Stimulated activated CD4-positive, alpha-beta T cell treated with anti-CD3 and anti-CD28 coated beads, Interleukin-4, amount 100 ng/mL, for 4 hours (primary cell): ENCODE measurements at places on chromosomes 3 and 15.

DNA sequence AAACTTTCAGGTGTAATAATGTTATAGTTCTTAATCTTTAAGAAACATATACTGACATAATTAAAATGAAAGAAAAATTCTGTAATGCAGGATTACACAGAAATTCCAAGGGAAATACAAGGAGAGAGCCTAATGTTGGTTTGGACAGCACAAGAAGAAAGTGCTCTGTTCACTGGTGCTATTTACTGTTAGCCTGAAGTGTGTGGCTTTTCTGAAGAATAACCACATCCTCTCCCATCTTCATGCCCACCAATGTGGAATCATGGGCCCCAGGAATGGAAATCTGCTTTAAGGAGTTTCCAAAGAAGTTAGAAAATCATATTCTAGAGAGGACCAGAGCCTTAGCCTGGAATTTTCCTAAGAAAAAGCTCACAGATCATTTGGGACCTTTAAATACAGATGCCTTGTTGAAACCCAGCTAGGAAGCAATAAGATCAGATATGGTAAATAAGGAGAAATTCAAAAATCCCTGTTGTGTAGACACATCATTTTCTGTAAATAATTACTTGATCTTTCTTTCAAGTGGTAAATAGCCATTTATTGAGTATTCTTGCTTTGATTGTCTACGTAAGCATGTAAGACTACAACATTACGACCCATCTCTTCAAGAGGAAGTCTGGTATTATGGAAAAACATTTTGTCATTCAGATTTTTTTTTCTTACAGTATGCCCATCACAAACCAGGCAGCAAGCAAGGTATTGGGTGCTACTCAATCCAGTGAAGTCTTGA, 10.3 kb upstream of the USP50 start:
- no peak for DNase-seq

DNA sequence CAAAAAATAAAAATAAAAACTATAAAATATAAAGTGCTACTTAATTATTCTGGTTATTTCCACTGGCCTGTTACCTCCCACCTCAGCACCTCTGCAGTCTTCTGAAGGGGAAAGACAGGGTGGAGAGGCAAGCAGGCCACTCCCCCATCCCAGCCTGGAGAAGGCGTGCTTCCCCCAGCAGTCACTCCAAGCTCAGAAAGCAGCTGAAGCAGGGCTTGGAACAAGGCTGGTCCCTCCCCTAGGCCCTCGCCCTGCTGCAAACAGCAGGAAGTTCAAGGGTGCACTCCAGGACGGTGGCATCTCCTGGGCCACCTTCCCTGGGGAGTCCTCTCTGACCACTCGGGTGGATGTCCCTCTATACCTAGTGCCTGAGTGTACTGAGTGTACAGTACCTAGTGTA, 21.4 kb downstream of the CACNA2D2 start:
- no peak for DNase-seq

DNA sequence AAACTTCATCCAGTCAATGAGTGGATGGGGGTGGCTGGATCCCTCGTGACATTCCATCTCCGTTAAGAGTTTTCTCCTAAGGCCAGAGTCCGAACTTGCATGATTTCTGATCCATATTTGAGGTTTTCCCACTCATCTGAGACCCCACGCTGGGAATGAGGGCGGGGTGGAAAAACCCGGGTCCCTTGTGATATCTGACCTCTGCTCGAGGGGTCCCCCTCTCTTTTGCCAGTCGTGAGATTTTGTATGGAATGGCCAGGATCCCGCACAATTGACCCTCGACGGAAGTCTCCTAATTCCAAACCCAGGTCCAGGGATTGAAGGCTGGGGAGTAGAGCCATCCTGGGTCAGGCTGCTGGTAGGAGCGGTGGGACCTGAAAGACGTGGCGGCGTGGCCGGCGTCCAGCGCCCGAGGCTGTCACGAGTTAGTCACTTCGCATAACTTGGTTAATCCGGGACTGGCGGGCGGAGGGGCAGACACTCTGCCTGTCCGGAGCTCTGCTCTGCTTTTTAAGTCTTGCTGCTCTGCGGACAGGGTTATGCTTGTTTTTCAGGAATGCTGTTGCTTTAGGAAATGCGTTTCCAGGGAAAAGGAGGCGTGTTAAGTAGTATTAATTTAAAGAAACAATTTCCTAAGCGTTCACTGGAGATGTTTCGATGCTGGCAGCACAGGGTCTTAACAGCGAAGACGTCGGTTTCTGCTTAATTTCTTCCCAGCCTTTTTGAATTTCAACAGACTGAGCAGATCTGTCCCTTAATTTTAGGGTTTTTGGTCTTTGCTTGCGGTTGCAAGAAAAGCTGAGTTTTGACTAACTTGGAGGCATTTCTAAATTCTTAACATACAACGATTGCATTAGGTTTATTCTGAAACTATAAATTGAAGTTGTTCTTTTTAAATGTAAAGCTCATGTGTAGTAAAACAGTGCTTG, 69.7 kb upstream of the LRRFIP2 start:
- DNase-seq, result peak; percentile 18

DNA sequence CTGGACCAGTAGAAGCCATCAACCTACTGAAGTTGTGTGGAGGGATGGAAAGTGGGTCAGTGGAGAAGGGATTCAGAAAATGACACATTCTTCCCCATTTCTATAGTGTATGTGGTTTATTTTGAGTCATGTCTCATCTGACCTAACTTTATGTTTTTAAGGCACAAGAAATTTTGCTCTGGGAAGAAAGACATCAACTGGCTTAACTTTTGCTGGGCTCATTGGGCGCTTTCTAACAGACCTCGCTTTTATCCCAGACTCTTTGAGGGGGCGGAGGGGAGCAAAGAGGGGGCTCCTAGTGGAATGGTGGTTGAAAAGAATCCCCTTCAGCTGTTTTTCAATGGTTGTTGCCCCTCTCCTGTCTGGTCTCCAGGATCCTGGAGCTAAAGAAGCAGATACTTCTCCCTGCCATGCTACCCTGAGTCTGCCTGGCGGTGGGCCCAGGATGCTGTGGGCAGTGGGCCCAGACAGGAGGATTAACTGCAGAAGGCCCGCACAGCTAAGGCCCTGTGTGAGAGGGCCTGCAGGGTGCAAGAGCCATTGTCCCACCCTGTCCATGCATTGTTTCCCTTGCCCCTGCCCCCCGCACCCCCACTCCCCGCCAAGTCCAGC, 14.5 kb downstream of the CSRNP1 start:
- no peak for DNase-seq

DNA sequence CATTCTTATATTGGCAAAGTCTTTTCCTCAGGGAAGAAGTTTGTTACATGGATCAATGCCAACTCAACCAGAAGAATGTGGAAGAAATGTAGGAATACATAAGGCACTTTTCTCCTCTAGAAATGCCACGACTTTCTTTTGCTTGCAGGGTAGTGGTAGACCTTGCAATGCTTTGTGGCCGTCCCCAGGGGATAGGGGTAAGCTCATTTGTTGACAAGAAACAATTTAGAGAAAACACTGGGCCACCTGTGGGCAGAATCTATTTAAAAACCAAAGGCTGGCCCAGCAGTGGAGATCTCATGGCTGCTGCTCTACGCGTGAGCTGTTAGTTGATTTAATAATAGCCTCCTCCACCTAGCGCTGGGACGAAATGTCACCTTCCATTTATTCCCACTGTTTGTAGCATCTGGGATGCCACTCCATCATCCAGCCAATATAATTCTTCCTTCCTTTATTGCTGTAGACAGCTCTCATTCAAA, 64.6 kb upstream of the PFN2 start:
- DNase-seq, result no peak

DNA sequence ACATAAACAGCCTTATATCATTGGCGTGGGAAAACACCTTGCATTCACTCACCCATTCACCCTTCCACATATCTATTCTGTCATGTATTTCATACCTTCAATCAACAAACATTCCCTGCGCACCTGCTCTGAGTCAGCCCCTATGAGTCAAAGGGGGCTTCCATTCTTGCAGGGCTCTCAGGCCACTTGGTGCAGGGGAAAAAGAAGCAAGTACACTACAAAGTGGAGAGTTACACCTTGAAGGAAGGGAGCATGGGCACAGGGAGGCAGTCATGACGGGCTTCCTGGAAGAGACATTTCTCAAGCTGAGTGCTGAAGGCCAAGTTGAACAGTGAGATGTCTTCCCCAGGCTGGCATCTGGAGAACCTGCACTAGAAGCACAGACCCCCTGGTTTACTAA, 4.6 kb upstream of the AMOTL2 start:
- DNase-seq, result no peak

- DNase-seq, result no peak
These were observed 18.4 kb upstream of the CMTM7 start for GRCh38 chr3:32373276-32373675.

GRCh38 chr3:189702066-189702646, 71.0 kb downstream of the TP63 start:
- no peak for DNase-seq

GRCh38 chr3:197953881-197954280, 3.9 kb downstream of the RPL35A start:
- no peak for DNase-seq

DNA sequence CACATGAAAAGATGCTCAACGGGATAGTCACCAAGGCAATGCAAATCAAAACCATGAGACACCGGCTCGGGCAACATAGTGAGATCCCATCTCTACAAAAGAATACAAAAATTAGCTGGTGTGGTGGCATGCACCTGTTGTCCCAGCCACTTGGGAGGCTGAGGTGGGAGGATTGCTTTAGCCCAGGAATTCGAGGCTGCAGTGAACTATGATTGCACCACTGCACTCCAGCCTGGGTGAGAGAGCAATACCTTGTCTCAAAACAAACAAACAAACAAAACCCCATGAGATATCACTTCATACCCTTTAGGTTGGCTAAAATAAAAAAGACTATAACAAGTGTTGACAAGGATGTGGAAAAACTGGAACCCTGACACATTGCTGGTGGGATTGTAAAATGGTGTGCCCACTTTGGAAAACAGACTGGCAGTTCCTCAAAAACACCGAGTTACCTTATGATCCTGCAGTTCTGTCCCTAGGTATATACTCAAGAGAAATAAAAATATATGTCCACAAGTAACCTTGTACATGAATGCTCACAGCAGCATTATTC, 3.8 kb upstream of the PPARG start:
- no peak for DNase-seq

DNA sequence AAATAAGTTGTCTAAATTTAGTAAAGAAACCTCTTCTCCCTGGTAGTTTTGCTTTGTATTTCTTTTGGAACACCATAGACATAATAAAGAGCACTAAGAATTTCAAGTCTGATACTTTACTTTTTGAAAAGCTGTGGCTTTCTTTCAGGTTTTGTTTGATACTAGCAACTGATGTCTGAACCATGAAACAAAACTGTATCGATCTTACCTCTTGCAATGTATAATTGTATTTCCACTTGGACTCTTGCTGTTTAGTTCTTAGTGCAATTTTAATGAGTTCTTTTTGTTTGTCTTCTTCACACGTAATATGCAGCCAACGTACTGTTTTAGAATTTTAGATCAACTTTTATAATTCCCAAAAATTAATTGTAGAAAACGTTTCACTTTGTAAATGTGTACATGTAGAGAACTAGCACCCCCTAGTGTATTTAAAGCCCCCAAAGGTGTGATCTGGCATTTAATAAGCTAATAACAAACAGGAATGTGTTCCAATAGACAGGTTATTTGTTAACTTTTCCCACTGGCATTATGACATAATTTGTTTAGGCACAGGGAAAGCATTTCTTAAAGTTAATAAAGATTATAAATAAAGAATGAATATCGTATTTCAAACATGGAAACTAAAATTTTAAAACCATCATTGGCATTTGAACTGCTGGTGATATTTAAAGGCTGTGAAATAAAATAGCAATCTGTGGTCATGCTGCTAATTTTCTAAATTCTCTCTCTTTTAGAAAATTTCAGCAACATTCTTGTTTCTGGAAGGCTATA, 289.1 kb upstream of the DNAJC19 start:
- DNase-seq, result no peak

DNA sequence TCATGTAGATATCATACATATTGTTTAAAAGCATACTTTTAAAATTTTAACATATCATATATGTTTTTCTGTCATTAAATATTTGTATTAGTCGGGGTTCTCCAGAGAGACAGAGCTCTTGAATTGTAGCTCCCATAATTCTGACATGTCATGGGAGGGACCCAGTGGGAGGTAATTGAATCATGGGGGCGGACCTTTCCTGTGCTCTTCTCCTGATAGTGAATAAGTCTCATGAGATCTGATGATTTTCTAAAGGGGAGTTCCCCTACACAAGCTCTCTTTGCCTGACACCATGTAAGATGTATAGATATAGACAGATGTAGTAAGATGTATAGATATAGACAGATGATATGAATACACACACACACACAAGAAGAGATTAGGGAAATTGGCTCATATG, 161.2 kb upstream of the ABI3BP start:
- no peak for DNase-seq

GRCh38 chr3:101484805-101485620, 28.0 kb downstream of the SENP7 start:
- no peak for DNase-seq

DNA sequence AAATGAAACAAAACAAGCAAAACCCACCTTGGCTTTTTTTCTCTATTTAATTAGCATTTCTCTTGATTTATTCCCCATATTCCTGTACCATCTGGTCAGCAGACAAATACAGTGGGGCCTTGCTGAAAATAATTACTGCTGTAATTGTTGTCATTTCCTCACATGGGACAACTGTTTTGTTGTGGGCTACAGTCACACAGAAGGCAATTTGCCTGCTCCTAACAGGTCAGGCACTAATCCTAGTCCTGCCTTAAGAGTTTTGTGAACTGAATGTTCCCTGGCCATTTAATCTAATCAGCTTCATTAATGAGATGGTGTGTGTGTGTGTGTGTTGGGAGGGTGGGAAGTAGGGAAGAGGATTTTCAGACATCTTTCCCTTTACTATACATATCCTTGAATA, 11.6 kb downstream of the TRPC1 start:
- no peak for DNase-seq

DNA sequence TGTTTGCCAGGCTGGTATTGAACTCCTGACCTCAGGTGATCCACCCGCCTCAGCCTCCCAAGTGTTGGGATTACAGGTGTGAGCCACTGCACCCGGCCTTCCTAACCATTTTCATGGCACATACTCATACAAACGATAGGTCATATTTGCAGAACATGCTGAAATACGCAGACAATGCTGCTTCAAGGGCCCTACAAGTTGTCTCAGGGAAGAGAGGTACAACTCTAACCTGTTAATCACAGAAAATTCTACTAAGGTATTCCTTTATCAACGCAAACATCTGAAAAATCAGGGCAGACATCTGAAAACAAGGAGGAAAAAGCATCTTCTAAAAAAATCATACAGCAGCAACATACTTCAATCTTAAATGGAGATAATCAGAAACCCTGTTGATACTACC, 39.9 kb downstream of the RAF1 start:
- no peak for DNase-seq

DNA sequence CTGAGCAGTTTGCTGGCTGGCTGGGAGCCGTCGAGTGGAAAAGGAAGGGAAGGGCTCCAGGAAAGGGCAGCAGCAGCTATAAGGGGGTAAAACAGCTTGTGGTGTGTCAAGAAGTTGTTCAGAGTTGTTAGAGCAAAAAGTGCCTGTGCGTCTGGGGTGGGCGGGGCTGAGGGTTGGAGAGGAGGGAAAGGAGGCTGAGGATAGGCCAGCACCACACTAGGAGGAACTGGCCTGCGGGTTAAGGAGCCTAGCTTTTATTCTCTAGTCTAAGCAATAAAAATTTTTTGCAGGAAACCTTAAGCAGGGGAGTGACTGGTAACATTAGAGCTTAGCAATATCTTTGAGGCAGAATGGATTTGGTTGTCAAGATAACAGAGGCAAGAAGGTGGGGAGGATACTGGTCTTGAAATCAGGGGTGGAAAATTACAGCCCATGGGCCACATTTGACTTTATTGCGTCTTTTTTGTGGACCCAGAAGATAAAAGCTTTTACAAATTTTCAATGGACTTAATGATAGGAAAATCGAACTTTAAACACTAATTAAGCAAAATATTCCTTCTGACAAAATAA, 134.5 kb upstream of the AADACL2 start:
- DNase-seq, result no peak
